CMK (cell line): ENCODE measurements at places on chromosomes 1 and 21.

DNA sequence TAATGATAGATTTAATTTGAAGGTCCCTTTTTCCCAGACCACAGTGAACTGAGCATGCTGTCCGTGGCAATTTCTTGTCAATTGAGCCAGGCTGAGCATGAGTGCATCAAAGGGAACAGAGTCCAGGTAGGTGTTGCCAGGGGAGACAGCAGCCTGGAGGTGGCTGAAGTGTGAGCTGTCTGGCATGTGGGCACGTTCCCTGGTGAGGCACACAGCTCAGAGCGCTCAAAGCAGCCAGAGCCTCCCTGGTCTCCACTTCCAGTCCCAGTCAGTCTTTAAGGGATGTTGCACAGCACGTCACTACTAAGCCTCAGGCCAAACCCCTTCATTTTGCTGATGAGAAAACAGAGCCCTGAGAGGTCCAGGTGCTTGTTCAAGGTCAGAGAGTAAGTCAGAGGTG lies 251.4 kb downstream of the MATN1 start:
- DNase-seq: no peak

GRCh38 chr1:118944133-118944532 lies 44.0 kb downstream of the TBX15 start:
- DNase-seq: no peak

- DNase-seq: no peak
Observed at GRCh38 chr1:42152119-42152518, 1.1 kb upstream of the GUCA2B start.

DNA sequence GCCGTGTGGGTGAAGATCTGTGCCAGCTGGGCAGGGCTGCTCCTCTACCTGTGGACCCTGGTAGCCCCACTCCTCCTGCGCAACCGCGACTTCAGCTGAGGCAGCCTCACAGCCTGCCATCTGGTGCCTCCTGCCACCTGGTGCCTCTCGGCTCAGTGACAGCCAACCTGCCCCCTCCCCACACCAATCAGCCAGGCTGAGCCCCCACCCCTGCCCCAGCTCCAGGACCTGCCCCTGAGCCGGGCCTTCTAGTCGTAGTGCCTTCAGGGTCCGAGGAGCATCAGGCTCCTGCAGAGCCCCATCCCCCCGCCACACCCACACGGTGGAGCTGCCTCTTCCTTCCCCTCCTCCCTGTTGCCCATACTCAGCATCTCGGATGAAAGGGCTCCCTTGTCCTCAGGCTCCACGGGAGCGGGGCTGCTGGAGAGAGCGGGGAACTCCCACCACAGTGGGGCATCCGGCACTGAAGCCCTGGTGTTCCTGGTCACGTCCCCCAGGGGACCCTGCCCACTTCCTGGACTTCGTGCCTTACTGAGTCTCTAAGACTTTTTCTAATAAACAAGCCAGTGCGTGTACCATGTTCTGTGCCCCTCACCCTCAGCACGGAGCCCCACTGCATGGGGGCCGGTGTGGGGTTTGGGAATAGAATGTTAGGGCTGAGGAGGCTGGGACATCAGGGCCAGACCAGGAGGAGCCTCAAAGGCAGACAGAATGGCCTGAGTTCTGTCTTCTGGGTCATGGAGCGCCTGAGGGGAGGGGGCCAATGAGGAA lies 21.3 kb downstream of the SERINC2 start:
- no peak for DNase-seq

DNA sequence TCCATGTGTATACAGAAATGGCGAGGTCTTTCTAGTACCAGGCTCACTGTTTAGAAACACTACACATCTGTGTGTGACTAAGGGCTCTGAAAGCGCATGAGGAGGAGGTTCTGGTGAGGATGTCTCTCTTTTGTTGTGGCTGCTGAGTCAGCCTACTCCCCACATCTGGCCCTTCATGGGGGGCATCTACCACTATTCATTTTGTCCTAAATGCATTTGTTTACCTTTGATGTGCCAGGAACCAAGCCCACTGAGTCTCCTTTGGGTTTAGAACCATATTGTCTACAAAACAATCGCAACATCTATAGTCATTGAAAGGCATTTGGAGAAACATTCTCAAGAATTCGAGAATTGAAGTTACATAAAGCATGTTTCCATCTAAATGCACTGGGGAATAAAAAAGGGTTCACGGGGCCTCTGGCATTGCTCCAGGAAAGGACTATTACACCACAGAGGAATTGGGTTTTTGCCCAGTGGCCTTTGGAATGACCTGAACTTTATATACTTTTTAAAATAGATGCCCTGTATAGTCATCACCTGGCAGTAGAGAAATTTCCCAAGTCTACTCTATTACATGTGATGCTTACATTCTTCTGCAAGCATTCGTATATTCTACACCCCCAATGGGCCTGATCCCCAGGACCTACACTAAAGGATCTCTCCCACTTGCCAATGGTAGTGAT lies 35.1 kb upstream of the ADORA3 start:
- DNase-seq: no peak

GRCh38 chr1:27668808-27669723 lies 2.9 kb downstream of the IFI6 start:
- DNase-seq: no peak

GRCh38 chr1:98981917-98982513 lies 22.6 kb downstream of the PLPPR5 start:
- no peak for DNase-seq

- no peak for DNase-seq
Observed at GRCh38 chr1:232101231-232101630, 474.6 kb downstream of the DISC1 start.

DNA sequence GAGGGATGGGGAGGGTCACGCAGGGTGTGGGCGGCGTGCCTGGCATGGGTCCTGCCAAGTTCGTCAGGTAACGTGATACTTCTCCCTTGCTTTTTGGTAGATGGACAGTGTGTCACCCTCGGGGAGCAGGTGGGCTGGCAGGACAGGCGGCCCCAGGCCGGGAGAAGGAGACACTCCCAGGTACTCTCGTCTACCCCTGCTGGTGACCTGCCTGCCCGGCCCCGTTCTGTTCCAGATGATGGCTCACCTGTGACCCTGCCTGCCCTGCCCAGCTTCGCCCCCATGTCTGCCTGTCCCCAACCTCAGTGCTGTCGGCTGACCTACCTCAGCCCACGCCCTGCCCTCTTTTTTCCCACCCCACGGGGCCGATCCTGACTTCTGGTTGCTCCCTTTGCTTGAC lies 144.7 kb downstream of the PCBP3 start:
- no peak for DNase-seq

- DNase-seq: no peak
Observed at GRCh38 chr1:65764052-65764451, 28.6 kb upstream of the PDE4B start.
